ENCODE measurements at places on chromosomes 13 and 19.

DNA sequence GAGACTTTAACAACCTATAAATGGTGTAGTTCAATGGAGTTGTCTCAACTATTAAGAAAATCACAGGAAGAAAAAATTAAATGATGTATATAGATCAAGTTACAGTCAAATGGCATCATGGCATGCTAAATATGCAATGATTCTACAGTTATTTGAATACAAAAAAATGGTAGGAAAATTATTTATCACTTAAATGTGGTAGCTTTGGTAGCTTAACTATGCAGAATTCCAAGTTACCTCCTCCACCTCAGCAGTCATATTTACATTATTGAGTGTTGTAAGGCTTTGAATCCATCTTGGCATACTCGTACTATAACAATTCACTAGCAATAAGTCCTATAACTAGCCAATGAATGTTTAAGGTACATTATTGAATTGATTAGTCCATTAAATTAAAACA, 36.8 kb downstream of the CAB39L start:
- DNase-seq, result no peak

GRCh38 chr13:97385146-97385545, 48.8 kb upstream of the RAP2A start:
- no peak for DNase-seq

GRCh38 chr13:45511310-45512097, 46.8 kb downstream of the COG3 start:
- peak; percentile 69 for DNase-seq

DNA sequence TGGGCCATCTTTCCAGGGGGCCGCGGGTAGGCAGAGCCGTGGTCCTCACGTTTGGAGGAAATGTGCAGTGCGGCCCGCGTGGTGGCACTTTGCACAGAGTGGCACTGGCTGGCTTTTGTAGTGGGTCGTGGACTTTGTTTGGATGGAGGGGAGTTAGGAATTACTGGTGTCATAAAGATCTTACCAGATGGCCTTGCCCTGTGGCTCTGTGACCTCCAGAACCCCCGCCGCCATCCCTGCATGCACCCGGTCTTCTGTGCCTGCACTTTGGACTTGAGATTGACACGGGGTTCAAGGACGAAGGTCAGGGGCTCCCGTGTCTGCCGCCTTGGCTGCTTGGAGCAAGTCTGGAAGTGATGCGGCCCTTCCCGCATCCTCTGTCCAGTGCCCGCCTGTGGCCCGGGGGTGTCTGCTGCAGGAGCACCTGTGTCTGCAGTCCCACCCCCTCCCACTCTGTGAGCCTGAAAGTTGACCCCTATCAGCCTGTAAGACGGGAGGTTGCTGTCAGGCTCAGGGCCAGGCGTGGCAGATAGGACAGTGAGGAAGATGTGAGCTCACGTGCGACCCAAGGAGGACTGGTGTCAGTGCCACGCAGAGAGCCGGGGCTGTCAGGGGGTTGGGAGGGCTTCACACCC, 2.2 kb downstream of the GNA11 start:
- no peak for DNase-seq

- DNase-seq, result no peak
Observed at GRCh38 chr13:64551755-64552154, 2678.4 kb downstream of the PCDH9 start.

GRCh38 chr13:50404769-50405168, 389.5 kb downstream of the KCNRG start:
- no peak for DNase-seq

DNA sequence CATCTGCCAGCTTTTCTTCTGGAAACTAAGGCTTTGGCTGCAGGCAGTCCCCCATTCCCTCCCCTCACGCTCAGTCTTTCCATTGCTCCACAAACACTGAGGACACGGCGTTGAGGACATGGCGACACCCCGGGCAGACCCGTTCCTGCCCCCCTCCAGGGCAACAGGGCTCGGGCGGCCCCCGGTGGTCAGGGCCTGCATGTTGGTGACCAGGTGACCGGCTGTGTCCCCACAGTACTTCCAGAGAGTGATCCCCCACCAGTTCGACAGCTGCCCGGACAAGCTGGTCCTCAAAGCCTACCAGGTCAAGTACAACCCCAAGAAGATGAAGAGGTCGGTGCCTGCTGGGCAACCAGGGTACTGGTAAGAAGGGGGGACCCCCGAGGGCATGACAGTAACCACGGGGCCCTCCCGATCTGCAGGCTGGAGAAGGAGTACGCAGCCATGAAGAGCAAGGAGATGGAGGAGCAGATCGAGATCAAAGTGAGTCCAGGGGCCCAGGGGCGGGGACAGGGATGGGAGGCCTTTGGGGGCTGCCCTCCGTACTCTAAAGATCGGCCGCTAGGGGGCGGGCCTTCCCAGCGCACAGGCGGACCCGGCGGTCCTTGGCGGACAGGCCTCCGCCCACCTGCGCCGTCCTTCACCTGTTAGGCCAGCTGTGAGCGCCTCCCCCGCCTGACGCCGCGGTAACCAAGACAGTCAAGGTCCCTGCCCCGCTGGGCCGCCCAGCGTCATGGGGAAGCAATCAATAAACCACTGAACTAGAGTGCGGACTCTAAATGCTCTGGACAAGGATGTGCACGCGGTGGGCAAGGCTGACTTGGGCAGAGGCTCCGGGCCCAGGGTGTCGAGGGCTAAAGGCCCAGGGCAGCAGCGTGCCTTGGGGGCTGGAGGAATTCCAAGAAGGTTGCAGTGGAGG, 21.1 kb downstream of the PRR36 start:
- DNase-seq, result peak; percentile 97

DNA sequence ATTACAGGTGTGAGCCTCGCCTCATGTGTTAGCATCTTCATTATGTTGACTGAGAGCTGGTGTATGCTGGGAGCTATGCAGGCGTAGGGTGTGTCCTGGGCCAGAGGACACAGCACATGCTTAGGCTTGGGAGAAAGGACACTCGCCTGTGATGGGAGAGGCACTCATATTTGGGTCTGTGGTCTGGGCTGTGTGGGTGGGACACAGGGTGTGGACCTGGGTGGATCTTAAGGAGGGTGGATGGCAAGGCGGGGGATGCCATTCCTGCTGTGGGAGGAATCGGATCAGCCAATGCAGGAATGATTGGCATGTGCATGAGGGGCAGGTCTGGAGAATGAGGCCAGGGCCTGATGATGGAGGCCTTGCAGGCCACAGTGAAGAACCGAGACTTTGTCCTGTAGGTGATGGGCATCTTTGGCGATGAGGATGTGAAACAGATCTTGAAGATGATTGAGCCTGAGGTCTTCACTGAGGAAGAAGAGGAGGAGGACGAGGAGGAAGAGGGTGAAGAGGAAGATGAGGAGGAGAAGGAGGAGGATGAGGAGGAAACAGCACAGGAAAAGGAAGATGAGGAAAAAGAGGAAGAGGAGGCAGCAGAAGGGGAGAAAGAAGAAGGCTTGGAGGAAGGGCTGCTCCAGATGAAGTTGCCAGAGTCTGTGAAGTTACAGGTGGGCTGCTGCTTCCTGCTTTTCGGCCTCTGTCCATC, 55.4 kb downstream of the RYR1 start:
- no peak for DNase-seq

DNA sequence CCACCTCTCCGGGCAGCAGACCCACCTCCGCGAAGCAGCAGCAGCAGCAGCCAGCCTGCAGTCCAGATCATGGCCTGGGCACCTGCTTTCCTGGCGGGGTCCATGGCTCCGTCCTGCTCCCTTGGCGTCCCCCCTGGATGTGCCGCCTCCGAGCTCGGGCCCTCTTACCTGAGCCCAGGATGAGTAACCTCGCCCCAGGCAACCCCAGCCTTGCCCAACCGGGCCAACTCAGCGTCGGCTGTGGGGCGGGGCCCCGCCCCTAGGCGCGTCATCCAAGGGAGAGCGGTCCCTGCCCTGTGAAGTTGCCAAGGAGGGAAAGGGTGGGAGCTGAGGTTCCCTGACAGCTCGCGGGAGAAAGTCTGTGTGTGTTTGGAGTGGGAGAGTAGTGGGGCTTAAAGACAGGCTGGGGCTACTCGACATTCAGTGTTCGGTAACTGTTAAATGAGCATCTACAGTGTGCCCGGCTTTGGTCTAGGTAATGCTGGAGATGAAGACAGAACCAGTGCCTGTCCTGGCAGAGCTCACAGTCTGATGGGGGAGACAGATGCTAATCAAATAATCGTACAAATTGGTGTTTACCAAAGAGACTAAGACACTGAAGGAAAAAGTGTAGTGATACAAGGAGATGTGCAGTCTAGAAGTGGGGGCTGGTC, at the start of gene LYPD3:
Gene LYPD3, minus strand, starts transcription at position 141 of the 653 bp plus-strand sequence. Its CDS starts 37 bp downstream, at position 104.
- no peak for DNase-seq

- DNase-seq, result no peak
Observed at GRCh38 chr19:4911314-4911713, 2.0 kb downstream of the UHRF1 start.

- DNase-seq, result no peak
Observed at GRCh38 chr13:113947311-113948033, 26.4 kb downstream of the C13orf46 start.

DNA sequence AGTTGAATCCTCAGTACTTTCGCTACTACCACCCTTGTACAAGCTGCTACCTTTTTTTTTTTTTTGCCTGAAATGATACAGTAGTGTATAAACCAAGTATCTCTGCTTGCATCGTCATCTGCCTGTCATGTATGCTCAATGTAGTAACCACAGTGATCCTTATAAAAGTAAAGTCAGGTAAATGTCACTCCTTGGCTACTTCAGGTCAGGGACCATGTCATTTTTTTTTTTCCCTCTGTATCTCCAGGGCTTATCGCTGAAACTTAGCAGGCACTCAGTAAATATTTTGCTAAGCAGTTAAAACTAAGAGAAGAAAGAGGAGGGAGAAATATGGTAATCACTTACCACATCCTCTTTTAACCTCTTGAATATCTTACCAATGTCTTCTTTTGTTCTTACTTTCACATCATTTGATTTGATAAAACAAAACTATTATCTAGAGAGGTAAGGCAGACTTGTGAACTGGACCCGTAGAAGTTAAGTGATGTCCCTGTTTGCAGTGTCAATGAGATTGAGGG, 96.8 kb upstream of the KLF12 start:
- no peak for DNase-seq

DNA sequence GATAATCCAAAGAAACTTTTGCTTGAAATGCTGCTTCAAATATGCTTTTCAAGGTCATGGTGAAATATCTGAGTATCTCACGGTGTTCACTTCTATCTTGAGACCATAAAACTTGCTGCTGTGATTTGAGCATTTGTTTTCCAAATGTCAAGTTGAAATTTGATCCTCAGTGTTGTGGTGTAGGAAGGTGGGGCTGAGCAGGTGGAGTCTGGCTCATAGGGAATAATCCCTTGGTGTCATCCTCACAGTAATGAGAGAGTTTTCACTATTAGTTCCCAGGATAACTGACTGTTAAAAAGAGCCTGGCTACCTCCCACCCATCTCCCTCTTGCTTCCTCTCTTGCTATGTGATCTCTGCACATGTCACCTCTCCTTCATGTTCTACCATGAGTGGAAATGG, 858.0 kb upstream of the SLITRK5 start:
- no peak for DNase-seq

- no peak for DNase-seq
Observed at GRCh38 chr19:47186446-47187334, 44.3 kb downstream of the BBC3 start.

DNA sequence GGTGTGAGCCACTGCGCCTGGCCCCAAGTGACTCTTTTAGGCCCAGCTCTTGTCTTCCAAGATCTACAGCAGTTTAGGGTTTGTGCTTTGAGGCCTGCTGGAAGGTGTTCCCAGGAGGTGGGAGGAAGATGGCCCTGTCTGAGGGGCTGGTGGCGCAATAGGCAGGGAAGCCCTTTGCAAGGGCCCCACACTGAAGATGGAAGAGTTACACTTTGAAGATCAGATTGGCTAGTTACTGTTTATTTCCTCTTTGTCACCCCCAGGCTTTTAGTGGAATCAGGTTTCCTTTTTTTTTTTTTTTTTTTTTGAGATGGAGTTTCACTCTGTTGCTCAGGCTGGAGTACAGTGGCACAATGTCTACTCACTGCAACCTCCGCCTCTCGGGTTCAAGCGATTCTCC, 1.9 kb upstream of the RABAC1 start:
- no peak for DNase-seq

- no peak for DNase-seq
Observed at GRCh38 chr19:38046254-38047048, 139.4 kb downstream of the SIPA1L3 start.

DNA sequence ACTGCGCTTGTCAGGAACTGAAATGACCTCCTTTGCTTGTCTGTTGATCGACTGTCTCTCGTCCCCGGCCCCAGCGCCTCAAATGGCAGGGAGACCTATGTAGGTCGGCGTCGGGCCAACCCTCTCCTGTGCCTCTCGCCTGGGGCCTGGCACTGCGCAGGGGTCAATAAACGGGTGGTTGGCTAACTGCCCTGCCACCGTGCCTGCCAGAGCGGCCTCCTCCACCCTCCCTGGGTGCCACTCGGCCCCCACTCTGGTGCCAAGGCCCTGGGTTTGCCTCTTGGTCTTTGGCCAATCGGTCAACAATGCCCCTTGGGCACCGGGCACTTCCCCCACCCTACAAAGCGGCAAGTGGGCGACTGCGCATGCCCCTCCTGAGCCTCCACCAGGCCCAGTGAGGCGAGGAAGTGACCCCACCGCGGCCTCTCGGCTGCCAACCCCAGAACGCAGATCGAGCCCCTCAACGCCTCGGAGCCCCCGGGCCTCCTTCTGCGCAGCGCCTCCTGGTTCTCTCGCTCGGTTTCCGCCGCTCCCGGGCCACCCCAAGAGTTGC, 1.1 kb downstream of the KEAP1 start:
- DNase-seq, result no peak

- no peak for DNase-seq
Observed at GRCh38 chr13:39401756-39402155, 201.2 kb downstream of the LHFPL6 start.

DNA sequence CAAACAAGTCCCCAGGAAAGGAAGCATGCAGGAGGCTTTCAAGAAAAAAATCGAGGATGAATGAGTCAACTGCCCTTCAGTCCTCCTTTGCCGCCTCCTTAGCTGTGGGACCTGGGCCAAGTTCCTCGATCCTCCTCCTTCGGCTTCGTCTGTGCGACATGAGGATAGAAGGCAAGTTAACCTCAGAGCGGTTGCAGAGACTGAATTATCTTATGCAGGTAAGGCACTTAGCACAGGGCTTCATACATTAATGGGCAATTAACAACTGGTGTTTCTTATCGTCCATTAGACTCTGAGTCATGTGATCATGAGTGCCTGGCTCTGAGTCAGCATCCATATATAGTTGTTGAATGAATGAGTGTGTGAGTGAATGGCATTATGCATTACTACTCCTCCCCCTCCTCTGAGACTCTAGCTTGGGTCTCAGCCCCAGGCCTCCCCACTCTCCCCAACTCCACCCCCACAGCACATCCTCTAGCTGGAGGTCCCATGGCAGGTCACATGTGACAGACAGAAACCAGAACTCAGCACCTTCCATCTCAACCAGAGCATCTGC, 1.6 kb upstream of the TTC9B start:
- DNase-seq, result no peak

- no peak for DNase-seq
Observed at GRCh38 chr13:93751117-93751516, 524.5 kb downstream of the GPC6 start.

DNA sequence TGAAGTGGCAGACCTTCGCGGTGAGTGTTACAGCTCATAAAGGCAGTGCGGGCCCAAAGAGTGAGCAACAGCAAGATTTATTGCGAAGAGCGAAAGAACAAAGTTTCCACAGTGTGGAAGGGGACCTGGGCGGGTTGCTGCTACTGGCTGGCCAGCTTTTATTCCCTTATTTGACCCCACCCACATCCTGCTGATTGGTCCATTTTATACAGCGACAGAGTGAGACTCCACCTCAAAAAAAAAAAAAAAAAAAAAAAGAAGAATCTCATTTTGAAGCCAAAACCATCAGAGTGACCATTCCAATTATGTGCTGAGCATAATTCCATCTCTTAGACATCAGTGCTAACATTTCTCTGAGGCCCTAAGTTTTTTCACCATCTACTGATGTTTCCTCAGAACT, 1.9 kb upstream of the ZNF552 start:
- DNase-seq, result no peak
